ENCODE measurements at places on chromosomes 12 and 14.

DNA sequence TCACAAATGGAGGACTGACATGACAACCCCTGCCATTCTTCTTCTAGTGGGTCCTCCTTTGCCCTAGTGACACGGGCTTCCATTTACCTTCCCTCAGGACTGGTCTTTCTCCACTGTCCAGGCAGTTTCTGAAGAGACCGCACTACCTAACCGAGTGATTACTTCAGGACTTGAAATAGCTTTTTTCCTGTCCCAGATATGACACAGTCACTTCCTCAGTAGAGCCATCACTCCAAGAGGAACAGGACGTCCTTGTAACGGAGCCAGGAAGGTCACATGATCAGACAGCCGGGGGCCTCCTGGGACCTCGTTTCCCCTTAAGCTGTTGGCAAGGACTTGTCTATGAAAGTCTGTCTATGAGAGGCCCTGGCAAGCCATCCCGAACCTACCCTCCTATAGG, 62.3 kb downstream of the FOS start:
- DNase-seq, result no peak

- peak; percentile 65 for DNase-seq
These were observed 202.5 kb upstream of the DDHD1 start for GRCh38 chr14:53355581-53356112.

- DNase-seq, result peak; percentile 25
These were observed 252.1 kb upstream of the NAV3 start for GRCh38 chr12:77578466-77579220.

DNA sequence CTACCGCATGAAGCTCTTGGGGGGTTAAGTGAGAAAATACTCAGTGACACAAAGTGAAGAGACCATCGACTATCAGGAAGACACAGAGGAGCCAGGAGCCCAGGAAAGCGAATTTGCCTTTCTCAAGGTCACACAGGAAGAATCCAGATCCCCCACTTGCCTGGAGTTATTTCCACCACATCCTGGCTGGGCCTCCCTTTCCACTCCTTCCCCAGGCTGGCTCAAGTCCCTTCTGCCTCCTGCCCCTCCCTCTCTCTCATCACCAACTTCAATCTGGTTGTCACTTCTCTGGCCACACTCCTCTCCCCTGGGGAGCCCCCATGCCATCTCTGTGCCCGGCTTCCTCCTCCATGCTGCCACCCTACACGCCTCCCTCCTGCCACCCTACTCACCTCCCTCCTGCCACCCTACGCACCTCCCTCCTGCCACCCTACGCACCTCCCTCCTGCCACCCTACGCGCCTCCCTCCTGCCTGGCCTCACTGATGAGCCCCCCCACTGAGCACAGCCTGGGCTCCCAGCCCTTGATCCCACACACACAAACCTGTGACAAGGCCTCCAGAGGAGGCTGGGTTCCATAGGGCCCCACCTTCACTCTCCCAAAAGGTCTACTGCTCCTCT, 6.3 kb downstream of the SCNN1A start:
- DNase-seq, result no peak

GRCh38 chr14:83757916-83758315, 1772.0 kb upstream of the FLRT2 start:
- no peak for DNase-seq

DNA sequence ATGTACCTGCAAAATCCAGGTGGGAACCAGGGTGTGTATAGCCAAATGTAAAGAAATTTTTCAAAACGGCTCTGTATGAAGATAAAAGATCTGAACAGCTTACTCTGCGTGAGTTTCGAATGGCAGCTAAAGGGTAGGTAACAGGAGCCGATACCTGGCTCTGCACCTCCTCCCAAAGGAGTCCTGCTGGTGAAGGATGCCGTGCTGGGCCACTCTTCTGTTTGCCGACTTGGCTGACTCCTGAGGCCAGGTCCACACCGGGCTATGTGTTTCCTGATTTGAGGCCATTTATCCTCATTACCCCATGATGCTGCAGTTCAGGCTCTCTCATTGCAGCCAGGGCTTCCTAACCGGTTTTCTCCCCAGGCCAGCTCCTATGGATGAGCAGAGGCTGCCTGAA, 244.6 kb downstream of the SLC41A2 start:
- DNase-seq, result no peak

DNA sequence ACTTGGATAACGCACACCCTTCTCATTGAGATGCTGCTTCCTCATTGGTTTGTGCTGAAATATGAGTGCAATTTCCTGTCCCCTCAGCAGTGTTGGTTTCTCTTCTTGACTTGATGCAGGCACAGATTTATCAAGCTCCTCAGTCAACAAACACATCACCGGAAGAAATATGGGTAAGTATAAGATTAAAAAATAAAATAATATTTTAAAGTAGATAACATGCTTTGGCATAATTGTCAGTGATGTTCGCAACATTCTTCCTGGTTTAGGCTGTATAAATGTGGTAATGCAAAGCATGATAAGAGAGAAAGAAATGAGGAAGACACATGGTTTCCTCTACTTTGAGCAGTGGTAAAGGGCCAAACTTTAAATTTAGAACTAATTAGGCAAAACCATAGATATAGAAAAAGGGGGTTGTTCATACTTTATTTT, at the start of gene GPR65:
GPR65 (plus strand) TSS at position 86 of the 432 bp plus-strand sequence. CDS start 5,713 bp downstream, outside the sequence.
- peak; percentile 24 for DNase-seq

- DNase-seq, result no peak
These were observed 12.1 kb downstream of the ADCK1 start for GRCh38 chr14:77812028-77812427.

DNA sequence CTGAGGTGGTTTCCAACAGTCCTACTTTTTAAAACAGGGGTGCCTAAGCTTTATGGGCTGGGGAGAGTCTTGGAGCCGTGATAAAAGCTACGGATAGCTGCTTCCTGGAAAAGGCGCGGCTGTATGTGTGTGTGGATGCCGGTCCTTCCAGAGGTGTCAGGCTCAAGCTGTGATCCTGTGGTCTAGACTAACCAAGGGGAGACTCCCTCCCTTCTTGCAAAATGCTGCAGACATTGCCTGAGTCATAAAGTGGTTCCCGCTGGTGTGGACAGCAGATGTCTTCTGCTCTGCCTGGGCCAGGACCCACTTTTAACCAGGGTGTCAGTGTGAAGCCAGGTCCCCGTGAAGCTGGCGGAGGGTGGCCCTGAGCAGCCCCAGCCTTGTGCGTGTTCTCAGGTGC, 37.8 kb downstream of the CCDC92 start:
- DNase-seq, result peak; percentile 64

- peak; percentile 26 for DNase-seq
These were observed 50.7 kb upstream of the PTPRR start for GRCh38 chr12:70971001-70971794.

GRCh38 chr12:111063295-111064026, 143.1 kb upstream of the MYL2 start:
- DNase-seq, result peak; percentile 89

GRCh38 chr14:99931308-99931707, 133.9 kb upstream of the EVL start:
- no peak for DNase-seq

DNA sequence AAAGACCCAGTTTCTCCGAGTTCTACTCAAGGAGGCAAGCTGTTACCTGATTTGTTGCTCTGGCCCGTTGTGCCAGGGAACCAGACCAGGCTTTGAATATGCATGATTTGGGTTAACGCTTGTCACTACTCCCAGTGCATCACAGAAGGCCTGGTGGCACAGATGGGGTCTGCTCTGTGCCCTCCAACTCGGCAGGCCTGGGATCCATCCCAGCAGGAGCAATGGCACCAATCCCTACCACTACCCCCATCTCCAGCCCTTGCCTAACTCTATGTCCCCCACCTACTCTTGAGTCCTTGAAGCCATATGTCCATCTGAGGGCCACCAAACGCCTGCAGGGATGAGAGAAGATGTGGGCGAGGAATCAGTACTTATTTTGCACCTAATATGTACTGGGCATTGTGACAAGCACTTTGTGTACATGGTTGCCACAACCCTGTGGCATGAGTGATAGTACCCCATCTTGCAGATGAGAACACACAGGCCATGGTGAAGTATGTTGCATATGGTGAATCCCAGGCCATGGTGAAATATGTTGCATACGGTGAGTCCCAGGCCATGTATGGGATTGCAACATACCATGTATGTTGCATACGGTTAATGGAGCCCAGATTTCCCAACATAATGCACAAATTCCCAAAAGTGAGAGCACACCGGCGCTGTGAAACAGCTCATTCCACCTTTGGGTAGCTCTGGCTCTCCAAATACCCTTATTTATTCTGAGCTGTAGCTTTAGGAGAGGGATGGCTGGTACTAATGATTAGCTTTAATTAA, 102.7 kb downstream of the NTF3 start:
- DNase-seq, result no peak

- no peak for DNase-seq
These were observed 8.1 kb downstream of the COCH start for GRCh38 chr14:30882431-30882830.

DNA sequence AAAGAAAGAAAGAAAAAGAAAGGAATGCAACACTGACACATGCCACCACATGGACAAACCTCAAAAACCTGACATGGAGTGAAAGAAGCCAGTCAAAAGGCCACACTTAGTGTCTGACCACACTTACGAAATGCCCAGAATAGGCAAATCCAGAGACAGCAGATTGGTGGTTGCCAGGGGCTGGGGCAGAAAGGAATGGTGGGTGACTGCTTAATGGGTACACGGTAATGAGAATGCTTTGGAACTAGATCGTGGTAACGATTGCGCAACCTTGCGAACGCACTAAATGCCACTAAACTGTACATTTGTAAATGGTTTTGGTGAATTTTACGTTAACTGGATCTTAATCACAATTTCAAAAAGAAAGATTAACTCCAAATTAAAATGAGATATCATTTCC, 39.5 kb downstream of the SCARB1 start:
- DNase-seq, result no peak

DNA sequence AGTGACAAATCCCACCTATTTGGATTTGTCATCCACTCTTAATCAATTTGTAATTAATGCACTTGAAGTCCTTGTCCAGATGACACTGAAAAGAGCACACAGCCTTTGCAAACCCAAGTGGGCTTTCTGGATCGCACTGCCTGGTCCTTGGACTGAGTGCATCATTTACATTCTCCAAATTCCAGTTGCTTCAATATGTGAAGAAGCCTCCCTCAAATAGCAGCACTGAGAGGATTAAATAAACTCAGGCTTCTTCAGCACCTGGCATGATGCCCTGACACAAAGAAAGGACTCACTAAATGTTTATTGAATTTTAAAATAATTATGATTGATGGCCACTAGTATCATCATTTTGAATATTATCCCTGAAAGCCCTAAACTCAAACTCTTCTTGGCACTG, 496.5 kb downstream of the VRK1 start:
- DNase-seq, result no peak

GRCh38 chr12:3195337-3195736, 118.2 kb downstream of the TSPAN9 start:
- no peak for DNase-seq

GRCh38 chr12:92206596-92206995, 61.0 kb upstream of the BTG1 start:
- peak; percentile 9 for DNase-seq

DNA sequence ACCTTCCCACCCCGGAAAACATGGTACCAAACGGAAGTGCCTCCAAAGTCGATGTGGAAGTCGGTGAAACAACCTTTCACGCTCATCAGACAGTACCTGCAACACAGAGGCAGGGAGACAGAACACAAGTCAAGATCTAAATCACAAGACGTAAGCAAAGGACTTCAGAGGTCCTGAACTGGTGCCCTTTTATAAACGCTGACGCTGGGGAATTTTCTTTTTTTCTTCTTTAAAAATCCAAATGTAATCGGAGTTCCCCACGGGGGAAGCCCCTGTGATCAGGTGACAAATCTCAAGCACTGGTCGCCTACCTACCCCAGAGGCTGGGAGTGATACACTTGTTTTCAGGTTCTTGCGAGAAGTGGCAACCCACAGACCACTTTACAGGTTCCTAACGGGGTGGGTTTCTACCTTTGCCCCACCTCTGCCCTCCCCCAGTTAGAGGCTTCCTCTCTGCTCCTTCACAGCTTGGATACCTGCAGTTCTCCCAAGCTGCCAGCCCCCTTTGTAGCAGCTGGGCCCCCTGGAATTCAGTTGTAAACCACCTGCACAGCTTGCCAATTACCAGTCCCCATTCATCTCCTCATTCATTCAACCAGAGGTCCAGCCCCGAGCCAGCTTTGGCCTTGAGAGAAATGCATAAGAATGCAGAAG, 46.2 kb downstream of the KDM2B start:
- no peak for DNase-seq

DNA sequence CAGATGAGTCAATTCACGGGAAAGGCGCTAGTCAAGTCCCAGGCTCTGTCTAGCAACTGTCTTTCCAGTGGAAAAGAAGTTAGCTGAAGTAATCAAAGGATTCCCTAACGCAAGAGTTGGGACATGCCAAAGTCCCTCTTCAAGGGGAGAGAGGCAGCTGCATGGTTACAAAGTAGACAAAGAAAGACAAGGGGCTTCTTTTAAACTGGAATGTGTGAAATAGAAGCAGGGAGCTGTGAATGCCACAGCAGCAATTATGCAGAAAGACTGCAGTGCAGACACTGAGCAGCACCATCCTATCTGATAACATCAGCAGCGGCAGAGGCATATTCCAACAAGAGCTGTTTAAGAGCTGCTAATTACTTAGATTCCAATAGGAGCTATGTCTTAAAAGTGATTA, 12.5 kb upstream of the CIPC start:
- no peak for DNase-seq

DNA sequence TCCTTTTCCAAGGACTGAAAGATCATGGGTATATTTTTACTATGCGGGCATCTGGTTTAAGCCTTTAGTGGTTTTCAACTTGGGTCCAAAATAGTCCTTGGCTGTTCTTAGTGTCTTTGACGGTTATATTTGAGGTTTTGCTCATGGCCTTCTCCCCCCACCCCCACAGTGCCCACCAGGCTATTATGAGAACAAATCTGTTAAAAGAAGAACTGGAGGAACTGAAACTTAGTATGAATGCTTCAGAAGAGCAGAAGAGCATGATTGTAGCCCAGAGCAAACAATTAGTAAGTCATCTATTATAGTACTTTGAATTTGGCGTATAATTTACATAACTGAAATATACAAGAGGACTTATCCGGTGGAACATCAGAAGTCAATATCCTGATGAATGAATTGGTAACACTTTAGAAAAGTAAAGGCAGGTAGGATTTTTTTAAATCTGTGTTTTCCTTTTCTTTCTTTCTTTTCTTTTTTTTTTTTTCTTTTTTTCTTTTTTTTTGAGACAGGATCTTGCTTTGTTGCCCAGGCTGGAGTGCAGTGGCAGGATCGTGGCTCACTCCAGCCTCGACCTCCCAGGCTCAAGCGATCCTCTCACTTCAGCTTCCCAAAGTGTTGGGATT, 71.8 kb upstream of the BCAT1 start:
- DNase-seq, result no peak

GRCh38 chr12:32197421-32197820, 90.8 kb downstream of the BICD1 start:
- DNase-seq, result peak; percentile 30
